ENCODE measurements at places on chromosomes 1 and 21. TPM values are rescaled to one million over a fixed set of nuclear protein-coding genes. Genes with fewer than 3 reads are reported as not detected.

LCE7A gene
- not detected for total RNA-seq

CFAP141 gene
- total RNA-seq: not detected

SSX2IP gene
- total RNA-seq: 20.0 TPM

KIF26B gene
- total RNA-seq: 0.13 TPM

DNA sequence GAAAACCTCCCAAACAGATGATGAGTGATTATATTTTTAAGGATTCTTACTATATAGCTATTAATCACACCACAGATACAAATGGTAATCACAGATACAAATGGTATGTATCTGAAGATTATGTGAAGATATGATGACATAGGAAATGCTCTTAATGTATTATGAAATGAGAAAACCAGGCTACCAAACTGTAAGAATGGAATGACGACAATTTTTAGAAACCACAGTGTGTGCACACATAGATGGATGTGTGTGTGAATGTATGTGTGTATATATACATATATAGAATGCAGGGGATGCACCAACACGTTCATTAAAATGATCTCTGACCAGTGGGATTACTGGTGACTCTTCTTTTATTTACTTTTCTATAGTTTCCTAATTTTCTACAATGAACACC lies 21.5 kb upstream of the ENAH start:
- no peak for DNase-seq

DNA sequence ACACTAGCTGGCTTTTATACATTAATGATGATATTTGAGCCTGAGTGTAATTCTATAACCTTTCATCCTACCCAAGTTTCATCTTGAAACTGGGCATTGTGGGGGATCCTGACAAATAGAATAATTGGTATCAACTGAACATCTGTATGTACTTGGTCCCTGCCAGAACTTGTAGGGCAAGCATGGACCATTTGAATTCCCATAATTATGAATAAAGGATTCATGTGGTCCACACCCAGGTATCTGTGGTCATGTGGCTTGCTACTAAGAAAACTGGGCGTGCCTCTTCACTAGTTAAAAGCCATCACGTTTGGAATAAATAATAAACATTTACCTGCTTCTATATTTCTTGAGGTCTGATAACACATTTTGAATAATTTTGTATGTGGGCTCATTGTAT lies 20.6 kb upstream of the VTCN1 start:
- DNase-seq: no peak

All from left cardiac atrium (tissue), 4 donors.